Stimulated activated CD8-positive, alpha-beta memory T cell treated with anti-CD3 and anti-CD28 coated beads, Interleukin-7, amount 100 ng/mL, for 4 hours (primary cell): ENCODE measurements at places on chromosomes 4 and X.

DNA sequence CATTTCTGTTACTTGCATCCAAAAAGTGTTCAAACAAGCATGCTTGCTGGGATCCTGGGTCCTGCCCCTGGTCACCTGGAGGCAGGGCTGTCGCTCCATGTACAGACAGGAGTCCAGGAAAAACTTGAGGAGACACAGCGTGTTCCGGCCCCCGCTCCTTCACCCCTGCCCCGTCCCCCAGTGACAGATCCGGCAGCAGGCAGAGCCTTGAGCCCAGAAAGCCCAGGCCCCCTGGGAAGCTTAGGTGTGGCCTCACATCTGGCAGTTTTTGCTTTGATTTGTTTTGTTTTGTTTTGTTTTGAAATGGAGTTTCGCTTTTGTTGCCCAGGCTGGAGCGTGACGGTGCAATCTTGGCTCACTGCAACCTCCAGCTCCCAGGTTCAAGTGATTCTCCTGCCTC is 67.0 kb downstream of the TRMT44 start:
- DNase-seq = no peak

- no peak for DNase-seq
Observed at GRCh38 chrX:1895583-1895982, 280.7 kb downstream of the ASMT start.

- no peak for DNase-seq
Observed at GRCh38 chr4:184343502-184344177, 126.0 kb upstream of the ENPP6 start.

GRCh38 chr4:158857951-158858350 is 89.1 kb downstream of the FNIP2 start:
- no peak for DNase-seq

- DNase-seq = no peak
Observed at GRCh38 chr4:138334346-138335016, 92.3 kb upstream of the SLC7A11 start.

GRCh38 chr4:159012381-159012780 is 90.5 kb upstream of the RAPGEF2 start:
- DNase-seq = no peak

DNA sequence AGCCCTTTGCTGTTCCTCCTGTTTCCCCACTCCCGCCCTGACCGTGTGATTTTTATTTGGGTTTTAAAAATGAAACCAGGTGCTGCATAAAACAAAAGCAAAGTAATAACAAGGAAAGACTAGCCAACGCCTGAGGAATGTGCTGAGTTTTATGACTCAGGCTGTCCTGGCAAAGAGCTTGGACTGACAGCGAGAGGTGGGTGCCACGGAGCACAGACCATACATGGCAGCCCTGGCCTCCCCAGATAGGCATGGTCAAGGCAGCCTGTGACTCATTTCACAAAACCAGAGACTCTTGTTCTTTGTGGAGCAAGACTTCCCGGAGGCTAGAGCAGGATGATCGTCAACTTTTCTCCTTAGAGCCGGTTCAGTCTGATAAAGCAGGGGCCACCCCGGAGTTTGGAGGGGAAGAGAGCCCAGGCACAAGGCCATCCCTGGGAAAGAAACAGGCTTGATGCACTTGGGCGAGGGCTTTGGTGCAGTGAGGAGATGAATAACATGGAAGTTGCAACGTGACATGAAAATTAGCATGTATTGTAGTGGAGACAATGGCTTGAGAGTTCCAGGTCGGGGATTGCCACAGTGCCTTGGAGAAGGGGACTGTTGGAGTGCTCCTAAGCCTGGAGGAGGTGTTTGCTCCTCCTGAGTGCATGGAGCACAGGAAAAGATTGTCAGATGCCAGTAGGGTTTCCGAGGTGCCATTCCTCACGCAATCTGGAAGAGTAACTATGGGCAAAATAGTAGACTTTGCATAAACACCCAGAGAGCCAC is 54.8 kb downstream of the C4orf51 start:
- DNase-seq = no peak

GRCh38 chrX:104310090-104310489 is 55.4 kb upstream of the ESX1 start:
- no peak for DNase-seq

DNA sequence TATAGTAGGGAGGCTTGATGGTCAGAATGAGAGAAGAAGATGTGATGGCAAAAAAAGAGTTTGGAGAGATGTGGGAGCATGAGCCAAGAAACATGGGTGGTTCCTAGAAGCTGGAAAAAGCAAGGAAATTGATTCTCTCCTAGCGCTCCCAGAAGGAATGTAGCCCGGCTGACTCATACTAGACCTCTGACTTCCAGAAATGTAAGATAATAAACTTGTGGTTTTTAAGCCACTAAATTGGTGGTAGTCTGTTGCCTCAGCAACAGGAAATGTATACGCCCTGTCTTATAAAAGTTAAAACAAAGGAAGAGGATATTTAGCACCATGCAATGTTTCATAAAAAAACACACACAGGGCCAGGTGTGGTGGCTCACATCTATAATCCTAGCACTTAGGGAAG is 182.7 kb upstream of the PCDH7 start:
- no peak for DNase-seq

- no peak for DNase-seq
Observed at GRCh38 chr4:173917255-173917960, 366.1 kb downstream of the FBXO8 start.

- no peak for DNase-seq
Observed at GRCh38 chrX:130085551-130086446, 24.5 kb downstream of the ELF4 start.

DNA sequence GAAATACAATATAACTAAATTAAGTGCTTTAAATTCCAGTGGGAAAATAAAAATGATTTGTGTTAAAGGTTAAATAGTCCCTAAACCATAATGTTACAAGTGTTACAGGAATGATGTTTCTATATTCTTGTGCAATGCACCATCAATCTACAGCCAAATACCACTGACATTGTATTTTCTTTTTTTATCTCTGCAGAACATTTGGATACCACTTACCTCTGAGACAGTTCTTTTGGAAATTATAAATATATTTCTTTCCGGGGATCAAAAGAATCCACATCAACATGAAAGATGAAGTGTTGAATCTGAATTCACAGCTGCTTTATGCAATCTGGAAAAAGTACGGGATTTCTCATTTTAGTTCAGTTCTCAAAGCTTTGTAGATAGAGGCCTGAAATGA is 518.3 kb upstream of the AGA start:
- DNase-seq = no peak

DNA sequence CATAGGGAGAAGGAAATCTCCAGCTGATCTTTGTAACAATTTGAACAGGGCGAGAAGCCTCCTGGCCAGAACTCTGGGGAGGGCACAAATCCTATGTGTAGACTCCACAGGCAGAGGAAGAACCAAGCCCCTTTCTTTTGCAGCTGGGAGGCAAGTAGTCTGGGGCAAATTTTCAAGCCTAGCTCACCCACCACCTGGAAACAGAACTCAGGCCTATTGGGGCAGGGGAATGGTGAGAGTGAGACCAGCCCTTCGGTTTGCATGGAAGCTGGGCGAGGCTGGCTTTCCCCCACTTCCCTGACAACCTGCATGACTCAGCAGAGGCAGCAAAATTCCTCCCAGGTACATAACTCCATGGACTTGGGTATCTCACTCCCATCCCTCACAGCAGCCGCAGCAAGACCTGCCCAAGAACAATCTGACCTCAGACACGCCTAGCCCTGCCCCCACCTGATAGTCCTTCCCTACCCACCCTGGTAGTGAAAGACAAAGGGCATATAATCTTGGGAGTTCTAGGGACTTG is 138.2 kb downstream of the EMCN start:
- no peak for DNase-seq

DNA sequence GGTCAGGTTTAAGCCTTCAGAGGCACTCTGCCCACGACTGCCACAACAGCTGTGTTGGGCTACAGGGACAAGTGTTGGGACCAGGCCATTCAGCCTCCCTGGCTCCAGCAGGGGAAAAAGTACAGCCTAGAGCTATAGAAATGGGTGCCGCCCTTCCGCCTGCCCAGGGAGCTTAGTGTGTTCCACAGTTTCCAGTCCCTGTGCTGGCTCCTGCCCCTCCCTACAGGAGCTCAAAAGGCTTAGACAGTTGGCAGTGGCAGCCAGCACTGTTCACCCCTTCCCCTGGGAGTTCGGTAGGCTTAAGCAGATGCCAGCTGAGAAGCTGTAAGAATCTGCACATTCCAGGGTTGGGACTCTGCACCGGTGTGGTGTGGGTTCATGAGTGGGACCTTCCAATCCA is 408.2 kb upstream of the INTU start:
- DNase-seq = no peak

- DNase-seq = no peak
Observed at GRCh38 chrX:110796407-110796697, 735 bp upstream of the CHRDL1 start.
